ENCODE measurements at places on chromosomes 5 and 9.

- DNase-seq = no peak
Observed at GRCh38 chr5:36402512-36402906, 100.8 kb upstream of the RANBP3L start.

GRCh38 chr9:77789891-77790290, 141.8 kb upstream of the GNA14 start:
- no peak for DNase-seq

- no peak for DNase-seq
Observed at GRCh38 chr5:152607401-152608160, 202.5 kb upstream of the NMUR2 start.

GRCh38 chr9:105425816-105426433, 21.9 kb upstream of the FSD1L start:
- no peak for DNase-seq

- no peak for DNase-seq
Observed at GRCh38 chr5:172074896-172075295, 68.5 kb upstream of the FBXW11 start.

- DNase-seq = peak; percentile 46
Observed at GRCh38 chr9:97615439-97616072, 17.6 kb downstream of the TSTD2 start.

GRCh38 chr5:58670582-58670981, 87.7 kb downstream of the RAB3C start:
- DNase-seq = no peak

- no peak for DNase-seq
Observed at GRCh38 chr5:68232277-68232676, 16.7 kb downstream of the PIK3R1 start.

- DNase-seq = no peak
Observed at GRCh38 chr5:44885903-44886302, 77.2 kb downstream of the MRPS30 start.

- DNase-seq = peak; percentile 50
Observed at GRCh38 chr5:54628050-54628449, 110.5 kb downstream of the SNX18 start.

- no peak for DNase-seq
Observed at GRCh38 chr5:39353717-39354399, 10.4 kb downstream of the C9 start.

- no peak for DNase-seq
Observed at GRCh38 chr9:116494815-116495634, 192.1 kb upstream of the TRIM32 start.

DNA sequence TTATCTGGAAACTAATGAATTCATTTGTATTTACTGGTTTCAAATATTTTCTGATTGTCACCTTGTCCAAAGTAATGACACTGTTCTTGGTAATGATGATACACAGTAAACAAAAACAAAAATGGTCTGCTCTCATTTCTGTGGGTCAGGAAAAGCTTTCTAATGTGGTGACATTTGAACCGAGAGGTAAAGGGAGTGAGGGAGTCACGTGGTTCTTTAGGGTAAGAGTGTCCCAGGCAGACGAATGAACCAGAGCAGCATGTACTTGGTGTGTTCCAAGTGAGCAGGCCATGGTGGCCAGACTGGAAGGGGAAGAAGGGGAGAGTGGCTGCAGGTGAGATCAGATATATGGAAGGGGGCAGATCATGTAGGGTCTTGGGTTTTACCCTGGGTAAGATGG, 247.0 kb upstream of the SLC30A5 start:
- DNase-seq = no peak

- no peak for DNase-seq
Observed at GRCh38 chr5:160772854-160773253, 79.2 kb downstream of the ATP10B start.

DNA sequence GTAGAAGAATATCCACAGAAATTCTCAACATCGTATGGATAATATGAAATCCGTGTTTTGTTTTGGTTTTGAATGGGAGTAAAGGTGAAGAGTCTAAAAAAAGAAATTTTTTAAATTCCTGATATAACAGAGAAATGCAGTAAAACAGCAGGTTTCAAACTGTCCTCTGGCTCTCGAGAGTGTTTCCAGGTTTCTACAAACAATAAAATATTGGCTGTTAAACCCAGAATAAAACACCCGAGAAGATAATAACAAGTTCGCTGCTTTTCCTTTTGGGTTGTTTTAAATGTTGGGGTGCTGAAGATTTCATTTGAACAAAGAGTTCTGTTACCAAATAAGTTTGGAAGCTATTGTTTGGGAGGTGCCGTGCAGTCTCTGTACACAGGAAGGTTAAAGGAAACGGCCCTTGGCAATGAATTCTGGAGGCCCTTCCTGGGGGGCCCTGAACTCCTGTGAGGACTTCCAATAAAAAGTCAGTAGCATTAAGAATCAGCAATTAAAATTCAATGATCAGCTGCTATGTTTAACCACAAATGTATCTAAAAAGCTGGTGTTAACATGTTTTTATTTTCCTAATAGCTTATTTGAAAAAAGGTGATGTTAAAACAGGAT, 215.8 kb downstream of the TSSK1B start:
- DNase-seq = no peak

- DNase-seq = no peak
Observed at GRCh38 chr5:115126303-115126702, 43.4 kb downstream of the TRIM36 start.

DNA sequence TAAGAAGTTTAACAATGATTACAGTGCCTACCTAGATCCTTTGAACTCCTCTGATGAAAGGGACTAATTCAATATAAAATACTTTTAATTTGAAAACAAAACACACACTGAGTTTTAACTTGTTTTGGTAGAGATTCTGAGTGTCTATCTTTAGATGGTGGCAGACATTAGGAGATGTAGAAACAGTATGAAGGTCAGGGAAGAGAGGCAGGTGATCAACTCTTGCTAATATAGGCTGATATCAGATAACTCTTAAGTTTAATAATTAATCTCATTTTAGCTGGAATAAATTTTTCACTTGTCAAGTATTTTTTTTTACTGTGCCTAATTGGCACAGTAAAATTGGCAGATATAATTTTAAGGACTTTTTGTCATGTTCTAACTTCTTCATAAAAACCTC, 30.8 kb downstream of the POC5 start:
- DNase-seq = no peak

DNA sequence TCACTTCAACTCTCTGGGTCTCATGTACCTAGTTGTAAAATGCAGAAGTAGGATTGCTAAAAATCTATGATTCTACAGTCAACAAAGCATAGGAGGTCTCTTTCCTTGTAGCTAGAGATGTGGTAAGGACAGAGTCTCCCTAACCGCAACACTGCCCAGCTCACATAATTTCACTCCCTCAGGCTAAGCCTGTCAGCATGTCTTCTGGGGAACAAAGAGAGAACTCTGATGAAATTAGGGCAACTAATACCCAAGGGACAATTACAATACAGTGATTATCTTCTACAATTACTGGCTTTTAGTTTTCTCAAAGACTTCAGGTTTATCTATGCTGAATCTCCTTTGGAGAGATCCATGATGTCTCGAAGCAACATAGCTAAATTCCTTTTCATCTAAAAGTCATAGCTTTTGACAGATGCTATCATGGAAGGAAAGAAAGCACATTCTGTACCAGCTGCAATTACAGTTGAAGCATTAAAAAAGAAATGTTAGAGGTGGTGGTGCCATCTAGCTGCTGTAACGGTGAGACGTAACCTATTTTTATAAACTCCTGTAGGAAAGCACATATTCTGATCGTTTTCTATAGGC, 141.1 kb upstream of the TARS1 start:
- no peak for DNase-seq

- DNase-seq = no peak
Observed at GRCh38 chr5:6750951-6751685, 37.9 kb downstream of the TENT4A start.

DNA sequence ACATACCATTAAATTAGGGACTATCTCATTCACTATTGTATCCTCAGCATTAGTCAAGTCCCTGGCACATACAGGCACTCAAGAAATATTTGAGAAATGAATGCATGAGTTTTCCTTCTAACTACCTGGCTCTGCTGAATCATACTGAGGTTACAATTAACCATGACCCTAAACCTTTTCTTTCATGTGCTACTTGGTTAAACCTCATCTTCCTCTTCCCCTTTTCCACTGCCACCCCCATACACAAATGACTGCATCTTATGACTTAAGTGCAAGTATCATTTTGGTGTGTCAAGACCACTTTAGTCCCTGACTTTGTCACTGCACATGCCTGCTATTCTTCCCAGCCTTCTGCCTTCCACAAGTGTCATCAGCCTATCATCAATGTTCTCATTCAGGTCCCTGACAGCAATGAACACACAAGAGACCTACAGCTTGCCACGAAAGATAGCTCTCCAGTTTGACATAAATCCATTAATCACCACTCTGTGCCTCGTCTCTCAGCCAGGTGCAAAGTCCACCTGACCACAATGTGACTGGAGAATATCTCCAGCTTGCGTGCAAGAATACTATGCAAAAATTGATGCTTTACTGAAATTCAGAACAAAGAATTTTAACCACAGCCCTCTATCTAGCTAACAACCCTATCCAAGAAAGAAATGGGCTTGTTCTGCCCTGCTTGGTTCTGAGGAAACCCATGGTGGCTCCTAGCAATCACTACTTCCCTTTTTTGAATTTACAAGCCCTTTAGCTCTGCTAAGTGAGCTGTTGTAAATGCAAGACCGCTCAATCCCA, 74.5 kb downstream of the MAPKAP1 start:
- DNase-seq = no peak

GRCh38 chr9:76916231-76916630, 10.3 kb upstream of the PRUNE2 start:
- no peak for DNase-seq

GRCh38 chr9:97891736-97892135, 30.6 kb downstream of the TRMO start:
- DNase-seq = no peak

- no peak for DNase-seq
Observed at GRCh38 chr9:92384375-92384774, 20.0 kb downstream of the OGN start.

DNA sequence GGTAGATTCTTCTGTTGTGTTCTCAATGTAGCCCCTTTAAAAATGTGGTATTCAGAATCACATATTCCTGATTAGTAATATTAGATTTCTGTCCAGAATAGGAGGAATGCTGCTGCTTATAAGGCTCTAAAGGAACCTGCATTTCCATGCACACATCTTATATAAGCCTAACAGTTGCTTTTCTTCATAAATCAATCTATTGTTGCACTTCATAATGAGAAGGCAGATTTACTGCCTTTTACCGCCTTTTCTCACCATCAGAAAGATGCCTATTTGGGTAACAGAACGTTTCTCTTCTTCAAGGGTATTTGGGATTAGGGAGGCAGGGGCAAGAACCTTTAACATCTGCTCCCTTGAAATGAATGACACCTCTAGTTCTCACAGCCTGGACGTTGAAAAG, 243.4 kb downstream of the MLLT3 start:
- no peak for DNase-seq

GRCh38 chr9:695252-695651, 146.2 kb upstream of the DMRT1 start:
- no peak for DNase-seq

GRCh38 chr9:136127313-136127712, 8.6 kb upstream of the TMEM250 start:
- no peak for DNase-seq

GRCh38 chr5:63131626-63132285, 553.1 kb downstream of the LRRC70 start:
- no peak for DNase-seq

- no peak for DNase-seq
Observed at GRCh38 chr5:89377767-89378455, 494.9 kb upstream of the MEF2C start.

DNA sequence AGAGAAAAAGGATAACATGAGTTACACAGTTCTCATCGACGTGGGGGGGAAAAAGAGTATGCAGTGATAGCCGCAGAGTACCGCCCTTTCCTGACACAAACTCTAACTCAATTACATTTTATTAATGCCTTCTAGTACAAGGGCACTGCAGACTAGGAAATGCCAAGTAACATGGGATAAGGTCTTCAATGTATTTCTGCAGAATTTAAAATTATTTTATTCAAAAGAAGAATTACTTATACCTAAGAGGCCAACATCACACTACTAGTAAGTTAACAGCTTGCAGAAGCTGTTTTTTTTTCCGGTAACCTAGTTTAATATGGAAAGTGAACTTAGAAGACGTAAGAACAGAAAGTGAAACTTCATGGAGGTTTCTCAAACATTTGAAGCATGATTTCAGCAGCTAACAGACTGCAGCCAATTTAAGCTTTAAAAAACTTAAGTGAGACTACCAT, 3.9 kb downstream of the SETX start:
- no peak for DNase-seq

DNA sequence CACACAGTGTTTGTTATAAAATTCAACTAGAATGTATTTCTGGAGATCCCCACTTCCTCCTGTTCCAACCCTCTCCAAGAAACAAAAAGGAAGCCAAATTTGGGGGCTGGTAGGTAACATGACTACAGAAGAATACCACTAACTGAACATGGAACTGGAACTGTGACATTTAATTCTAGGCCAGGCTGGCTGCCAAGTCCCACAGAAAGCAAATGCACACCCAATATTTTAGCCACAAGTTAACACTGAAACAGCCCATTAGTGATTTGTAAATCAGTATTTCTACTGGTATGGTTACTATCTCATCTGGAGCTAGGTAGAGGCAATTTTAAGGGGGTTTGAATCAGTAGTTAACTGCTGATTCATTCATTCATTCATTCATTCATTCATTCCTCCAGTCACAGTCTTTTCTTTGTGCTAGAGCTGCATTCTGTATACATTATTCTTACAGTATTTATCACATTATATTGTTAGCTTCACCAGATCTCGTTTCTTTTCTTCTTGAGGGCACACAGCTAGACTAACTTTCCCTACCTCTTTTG, 131.7 kb upstream of the GDNF start:
- no peak for DNase-seq

GRCh38 chr5:135106136-135106535, 72.1 kb upstream of the PITX1 start:
- DNase-seq = no peak

DNA sequence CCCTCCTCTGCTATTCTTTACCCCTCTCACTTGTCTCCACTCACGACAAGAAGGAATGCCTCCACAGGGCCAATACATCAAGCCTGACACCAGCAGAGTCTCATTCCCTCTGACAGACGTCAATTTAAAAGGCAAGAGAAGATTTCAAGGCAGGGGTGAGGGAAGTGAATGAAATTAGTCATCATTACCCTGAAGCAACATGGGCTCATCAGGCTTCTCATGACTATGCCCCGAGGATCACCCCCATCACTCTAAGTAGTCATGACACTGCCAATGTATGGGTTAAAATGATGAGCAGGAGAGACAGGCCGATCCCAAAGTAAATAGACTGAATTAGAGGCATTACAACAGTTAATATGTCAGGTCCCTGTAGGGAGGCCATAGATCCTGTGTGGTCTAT, 504.4 kb downstream of the TLE4 start:
- no peak for DNase-seq

- DNase-seq = no peak
Observed at GRCh38 chr9:115292584-115293279, 174.8 kb upstream of the TNC start.

- DNase-seq = no peak
Observed at GRCh38 chr9:95750725-95751519, 124.6 kb upstream of the ERCC6L2 start.

All from left kidney (tissue), 8 donors.